ENCODE measurements at places on chromosomes 6 and 20.

GRCh38 chr20:46872328-46873211, 22.1 kb upstream of the EYA2 start:
- DNase-seq: no peak

- peak; percentile 95 for DNase-seq
Observed at GRCh38 chr6:24721461-24722215, 2.7 kb upstream of the C6orf62 start.

GRCh38 chr6:157650261-157650640, 172.8 kb upstream of the SNX9 start:
- DNase-seq: no peak

- peak; percentile 67 for DNase-seq
Observed at GRCh38 chr6:12608016-12608860, 108.3 kb upstream of the PHACTR1 start.

DNA sequence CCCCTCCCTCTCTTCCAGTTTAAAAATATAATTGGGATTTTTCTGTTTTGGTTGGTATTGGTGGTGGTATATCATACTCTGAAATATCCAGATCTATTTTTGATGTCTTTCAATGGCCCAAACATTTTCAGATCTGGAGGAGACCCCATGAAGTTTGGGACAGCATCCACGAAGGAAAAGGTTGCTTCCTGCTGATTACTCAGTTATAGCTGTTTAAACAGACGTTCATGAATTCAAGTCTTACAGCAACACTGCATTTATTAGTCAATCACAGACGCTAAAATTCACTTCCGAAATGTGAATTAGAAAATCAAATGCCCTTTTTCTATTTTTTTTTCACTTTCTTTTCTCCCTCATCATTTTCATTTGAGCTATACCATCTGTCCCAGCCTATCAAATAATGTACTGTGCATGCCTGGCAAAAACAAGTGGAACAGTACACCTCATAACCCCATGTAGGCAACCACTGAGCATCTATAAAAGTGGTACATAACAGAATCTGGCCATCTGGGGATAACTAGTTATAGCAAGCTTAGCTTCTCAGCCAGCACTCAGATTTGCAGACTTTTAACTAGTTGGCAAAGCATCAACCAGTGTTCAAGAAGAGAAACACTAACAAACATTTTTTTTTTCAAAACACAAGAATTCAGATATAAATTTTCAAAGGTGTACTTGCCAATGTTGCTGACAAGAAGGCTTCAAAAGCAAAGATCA, 124.5 kb downstream of the HIVEP2 start:
- DNase-seq: no peak

- no peak for DNase-seq
Observed at GRCh38 chr6:170454512-170455285, 98.4 kb downstream of the PSMB1 start.

DNA sequence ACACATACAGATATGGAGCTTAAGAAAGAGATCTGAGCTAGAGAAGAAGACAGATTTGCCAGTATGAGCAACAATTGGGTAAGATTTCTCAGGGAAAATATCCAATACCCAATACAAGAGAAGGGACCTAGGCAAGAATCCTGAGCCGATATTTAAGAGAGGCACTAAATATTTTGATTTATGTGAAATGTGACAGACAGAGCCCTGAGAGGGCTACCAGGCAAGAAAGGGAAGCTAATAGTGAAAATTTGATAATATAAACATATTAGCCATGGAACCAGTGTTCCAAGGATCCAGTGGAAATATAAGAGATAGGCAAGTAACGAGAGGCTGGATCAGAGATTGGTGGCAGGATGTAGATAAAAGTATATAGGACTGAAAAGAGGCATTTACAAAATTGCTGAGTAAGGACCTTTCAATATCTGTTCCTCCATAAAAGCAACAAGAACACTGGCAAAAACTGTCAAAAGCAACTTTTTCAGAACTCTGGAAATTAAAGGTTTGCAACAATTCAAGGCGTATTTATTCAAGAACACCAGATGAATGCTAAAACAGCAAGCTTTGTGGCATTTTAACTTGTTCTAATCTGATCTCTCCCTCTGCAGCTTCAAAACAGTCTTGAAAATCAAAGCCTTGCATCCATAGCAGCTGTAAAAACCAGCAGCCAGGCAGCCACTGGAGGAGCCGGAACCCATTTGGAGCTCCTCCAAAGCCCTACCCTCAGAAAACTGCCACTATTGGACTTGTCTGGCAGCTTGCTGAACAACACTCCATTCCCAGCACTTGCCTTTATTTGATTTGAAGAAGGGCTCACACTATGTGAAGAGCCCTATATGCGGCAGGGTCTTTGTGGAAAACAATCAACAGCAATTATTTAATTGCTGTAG, 58.8 kb downstream of the REV3L start:
- DNase-seq: no peak

GRCh38 chr6:11207199-11207968, 25.1 kb downstream of the NEDD9 start:
- DNase-seq: peak; percentile 74

Measured in Kasumi-1 (cell line).